Activated CD8-positive, alpha-beta memory T cell treated with anti-CD3 and anti-CD28 coated beads, Interleukin-2, amount 50 U/mL, for 4 hours (primary cell): ENCODE measurements at places on chromosomes 7 and 10.

DNA sequence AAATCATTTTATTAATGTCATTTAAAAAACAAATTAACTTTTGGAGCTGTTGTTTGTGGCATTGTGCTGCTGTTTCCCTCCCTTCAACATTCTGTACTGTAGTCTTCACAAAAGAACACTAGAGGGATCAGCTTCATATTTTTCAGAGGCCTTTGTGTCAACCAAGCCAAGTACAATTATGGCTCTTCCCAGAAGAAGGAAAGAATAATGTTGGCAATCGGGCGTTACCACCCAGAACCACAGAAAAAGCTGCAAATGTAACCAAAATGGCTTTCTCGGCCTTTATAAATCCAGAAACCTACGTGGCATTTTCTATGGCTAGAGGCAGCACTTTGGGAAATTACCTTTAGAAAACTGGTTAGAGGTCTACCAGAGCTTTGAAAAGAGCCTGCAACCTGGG lies 98.8 kb upstream of the COL1A2 start:
- DNase-seq: no peak

DNA sequence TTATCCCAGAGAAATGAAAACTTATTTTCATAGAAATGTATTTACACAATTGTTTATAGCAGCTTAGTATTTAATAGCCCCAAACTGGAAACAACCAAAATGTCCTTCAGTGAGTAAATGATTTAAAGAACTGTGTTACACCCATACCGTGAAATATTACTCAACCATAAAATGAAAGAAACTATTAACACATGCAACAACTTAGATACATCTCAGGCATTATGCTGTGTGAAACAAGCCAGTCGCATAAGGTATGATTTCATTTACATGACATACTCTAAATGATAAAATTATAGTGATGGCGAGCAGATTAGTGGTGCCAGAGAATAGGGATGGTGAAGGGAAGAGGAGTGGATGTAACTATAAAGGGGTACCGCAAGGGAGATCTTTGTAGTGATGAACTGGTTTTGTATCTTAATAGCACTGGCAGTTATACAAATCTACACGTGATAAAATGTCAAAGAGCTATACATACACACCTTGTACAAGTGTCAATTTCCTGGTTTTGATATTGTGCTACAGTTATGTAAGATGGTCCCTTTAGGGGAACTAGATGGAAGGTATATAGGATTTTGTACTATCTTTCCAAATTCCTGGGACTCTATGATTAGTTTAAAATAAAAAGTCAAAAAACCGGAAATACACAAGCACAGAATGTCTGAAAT lies 40.5 kb downstream of the MACC1 start:
- DNase-seq: no peak

GRCh38 chr7:111202321-111202720 lies 111.4 kb downstream of the LRRN3 start:
- DNase-seq: no peak

- no peak for DNase-seq
Measured at GRCh38 chr7:32648408-32649156, 153.3 kb downstream of the AVL9 start.

DNA sequence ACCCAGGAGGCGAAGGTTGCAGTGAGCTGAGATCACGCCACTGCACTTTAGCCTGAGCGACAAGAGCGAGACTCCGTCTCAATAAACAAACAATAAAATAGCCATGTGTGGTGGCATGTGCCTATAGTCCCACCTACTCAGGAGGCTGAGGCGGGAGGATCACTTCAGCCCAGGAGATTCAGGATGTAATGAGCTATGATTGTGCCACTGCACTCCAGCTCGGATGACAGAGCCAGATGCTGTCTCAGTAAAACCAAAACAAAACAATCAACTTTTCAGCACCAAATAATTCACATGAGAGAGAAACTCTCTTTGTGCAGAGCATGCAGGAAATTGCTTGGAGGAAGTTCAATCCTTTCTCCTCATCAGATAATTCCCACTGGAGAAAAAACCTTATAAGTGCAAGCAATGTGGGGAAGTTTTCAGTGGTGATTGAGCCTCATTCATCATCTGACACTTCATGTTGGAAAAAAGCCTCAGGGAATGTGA lies 13.4 kb upstream of the FIS1 start:
- DNase-seq: no peak
